ENCODE measurements at places on chromosomes 5 and 9.

GRCh38 chr5:158845941-158846340, 253.8 kb downstream of the EBF1 start:
- no peak for DNase-seq

GRCh38 chr9:78103971-78104433, 72.4 kb upstream of the GNAQ start:
- no peak for DNase-seq

GRCh38 chr9:114677418-114677817, 4.6 kb downstream of the TEX48 start:
- no peak for DNase-seq

DNA sequence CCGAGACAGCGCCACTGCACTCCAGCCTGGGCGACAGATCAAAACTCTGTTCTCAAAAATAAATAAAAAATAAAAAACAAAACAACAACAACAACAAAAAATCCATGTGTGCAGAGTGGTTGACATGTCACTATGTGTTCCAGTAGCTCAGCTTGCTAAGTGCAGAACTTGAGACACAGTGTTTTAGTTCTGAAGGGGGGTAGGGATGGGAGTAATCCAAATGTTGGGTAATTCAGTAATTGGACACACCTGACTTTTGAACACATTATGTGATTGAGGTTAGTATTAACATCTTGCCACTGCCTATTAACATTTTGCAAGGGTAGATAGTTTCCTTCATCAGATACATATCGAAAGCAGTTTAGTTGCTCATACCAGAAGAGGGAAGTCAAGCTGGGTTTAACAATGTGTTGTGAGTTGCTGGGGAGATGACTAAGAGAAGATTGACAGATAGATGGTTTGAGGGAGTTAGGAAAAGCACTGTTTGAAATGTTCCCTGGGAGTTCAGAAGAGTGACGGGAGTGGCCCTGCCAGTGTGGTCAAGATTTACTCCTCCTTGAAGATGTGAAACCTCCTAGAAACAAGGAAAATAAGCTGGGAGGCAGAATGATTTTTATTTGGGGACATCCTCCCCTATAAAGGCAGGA, 928 bp downstream of the HACD4 start:
- DNase-seq, result no peak

- DNase-seq, result peak; percentile 43
Observed at GRCh38 chr9:89422151-89422975, 75.5 kb downstream of the SEMA4D start.

DNA sequence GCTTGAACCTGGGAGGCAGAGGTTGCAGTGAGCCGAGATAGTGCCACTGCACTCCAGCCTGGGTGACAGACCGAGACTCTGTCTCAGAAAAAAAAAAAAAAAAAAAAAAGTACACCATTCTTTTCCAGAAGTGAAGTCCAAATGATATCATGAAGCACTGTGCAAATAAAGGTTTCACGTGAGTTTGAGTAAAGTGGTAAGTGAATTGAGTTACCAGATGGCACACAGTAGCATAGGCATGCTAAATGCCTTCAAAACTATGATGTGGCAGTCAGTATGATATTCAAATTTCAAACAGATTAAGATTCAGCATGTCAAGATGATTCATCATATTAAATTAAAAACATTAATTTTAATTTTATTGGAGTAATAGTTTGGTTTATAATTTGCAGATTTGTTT, 195.2 kb downstream of the TAF11L14 start:
- no peak for DNase-seq

DNA sequence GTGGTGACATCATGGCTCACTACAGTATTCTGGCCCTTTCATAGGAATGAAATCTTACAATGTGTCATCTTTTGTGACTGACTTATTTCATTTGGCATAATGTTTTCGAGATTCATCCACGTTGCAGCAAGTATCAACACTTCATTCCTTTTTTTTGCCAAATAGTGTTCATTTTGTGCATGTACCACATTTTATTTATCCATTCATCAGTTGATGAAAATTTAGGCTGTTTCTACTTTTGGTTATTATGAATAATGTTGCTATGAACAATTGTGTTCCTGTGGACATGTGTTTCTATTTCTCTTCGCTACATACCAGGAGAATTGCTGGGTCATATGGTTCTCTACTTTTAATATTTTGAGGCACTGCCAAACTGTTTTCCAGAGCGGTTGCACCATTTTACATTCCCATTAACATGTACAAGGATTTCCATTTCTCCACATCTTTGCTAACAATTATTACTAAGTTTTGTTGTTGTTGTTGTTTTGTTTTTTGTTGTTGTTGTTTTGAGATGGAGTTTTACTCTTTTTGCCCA, 43.5 kb downstream of the RMI1 start:
- no peak for DNase-seq

GRCh38 chr9:77999231-77999631, 32.4 kb downstream of the GNAQ start:
- DNase-seq, result no peak

- peak; percentile 49 for DNase-seq
Observed at GRCh38 chr5:176578391-176578808, 29.3 kb downstream of the CDHR2 start.

GRCh38 chr9:109447329-109448076, 50.6 kb downstream of the PTPN3 start:
- no peak for DNase-seq

- DNase-seq, result no peak
Observed at GRCh38 chr5:67542479-67542878, 345.9 kb upstream of the CD180 start.

DNA sequence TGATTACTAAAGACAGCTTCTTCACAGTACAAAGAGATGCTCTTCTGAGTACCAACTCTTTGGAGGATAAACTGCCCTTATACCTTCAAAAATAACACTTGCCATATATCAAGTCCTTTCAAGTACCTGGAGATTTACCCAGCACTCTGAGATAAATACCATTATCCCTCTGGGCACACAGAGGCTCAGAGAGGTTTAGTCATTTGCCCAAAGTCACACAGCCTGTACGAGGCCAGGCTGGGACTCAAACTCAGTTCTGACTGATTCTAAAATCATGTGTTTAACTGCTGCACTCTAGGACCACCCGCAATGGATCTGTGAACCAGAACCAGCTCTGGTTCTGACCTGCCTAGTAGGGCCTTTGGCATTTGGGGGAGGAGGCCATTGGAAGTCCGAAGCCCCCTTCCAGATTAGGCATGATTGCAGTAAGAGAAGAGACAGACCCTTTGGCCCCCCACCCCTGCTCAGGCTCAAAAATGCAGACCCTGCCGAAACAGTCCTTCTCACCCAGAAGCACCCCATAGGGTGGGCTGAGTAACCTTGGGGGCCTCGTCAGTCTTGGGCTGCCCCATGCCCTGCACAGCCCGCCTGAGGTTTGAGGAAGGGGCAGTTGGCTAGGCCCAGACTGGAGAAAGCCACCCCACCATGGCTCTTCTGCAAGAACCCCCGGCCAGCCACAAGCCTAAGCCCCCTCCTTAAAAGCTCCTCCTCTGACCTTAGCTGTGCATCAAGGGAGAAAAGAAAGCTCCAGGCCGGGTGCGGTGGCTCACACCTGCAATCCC, 32.8 kb upstream of the IL17B start:
- DNase-seq, result no peak

DNA sequence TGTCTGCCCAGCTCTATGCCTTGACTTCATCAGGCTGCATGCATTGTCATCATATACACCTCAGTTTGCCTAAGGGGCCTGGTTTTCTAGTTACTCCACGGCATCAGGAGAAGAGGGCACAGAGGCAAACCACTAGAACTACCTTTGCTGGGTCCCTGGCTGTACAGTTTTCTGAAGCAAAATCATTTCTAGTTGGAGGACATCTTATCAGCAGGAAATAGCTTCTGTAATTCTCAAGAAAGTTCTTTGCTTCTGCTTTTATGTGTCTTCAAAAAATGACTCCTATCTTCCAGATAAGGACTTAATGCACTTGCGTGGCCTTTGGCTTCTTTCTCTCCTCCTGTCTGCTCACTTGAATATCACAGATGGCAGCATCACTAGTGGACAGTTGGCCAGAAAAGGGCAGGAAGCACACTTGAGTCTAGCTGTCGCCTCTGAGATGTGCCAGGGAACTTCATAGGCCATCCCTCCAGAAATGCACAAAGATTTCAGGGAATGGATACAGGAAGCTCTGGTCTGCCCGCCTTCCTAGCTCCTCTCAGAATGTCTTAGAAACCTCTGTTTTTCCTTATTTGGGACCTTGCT, 22.4 kb upstream of the LTC4S start:
- no peak for DNase-seq

DNA sequence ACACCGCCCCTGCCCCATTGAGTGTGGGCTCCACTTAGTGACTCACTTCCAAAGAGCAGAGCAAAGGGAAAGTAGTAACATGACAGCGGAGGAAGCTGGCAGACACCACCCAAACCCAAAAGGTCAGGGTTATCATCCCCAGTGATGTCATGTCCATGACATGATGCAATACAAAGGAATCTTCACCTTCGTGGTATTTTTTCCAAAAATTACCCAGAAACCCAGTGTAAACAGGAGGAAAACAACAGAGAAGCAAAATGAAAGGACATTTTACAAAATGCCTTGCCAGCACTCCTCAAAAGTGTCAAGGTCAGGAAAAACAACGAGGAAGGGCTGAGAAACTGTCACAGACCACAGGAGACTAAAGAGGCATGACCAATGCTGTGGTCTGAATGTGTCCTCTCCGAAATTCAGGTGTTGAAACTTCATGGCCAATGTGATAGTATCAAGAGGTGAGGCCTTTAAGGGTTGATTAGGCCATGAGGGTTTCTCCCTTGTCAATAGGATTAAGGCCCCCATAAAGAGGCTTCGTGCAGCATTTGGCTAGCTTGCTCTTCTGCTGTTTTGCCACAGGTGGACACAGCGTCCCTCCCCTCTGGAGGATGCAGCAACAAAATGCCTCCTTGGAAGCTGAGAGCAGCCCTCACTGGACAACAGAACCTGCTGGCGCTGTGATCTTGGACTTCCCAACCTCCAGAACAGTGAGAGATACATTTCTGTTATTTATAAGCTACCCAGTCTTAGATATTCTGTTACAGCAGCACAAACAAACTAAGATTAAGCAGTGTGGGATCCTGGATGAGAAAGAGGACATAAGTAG, 30.5 kb upstream of the MED10 start:
- DNase-seq, result no peak
